Activated T-helper 17 cell treated with anti-CD3 and anti-CD28 coated beads, Interleukin-2, amount 50 U/mL, for 72 hours (primary cell): ENCODE measurements at places on chromosomes 5 and 9. TPM values are rescaled to one million over a fixed set of nuclear protein-coding genes. Genes with fewer than 3 reads are reported as not detected.

Gene TNC
- not detected for total RNA-seq

Gene PCDHB5
- total RNA-seq = not detected

Gene C5orf46
- total RNA-seq = not detected

Gene RUSC2
- total RNA-seq = 1.3 TPM

Gene CNTNAP3
- total RNA-seq = not detected

Gene WDR38
- not detected for total RNA-seq

Gene DOCK2
- 229 TPM for total RNA-seq

Gene LCN15
- total RNA-seq = not detected

Gene ABCA2
- 43.0 TPM for total RNA-seq

Gene ACOT12
- total RNA-seq = not detected

Gene PAPPA
- total RNA-seq = 0.26 TPM

Gene TAF11L10
- total RNA-seq = not detected

Gene CKMT2
- not detected for total RNA-seq

Gene STRBP
- total RNA-seq = 42.5 TPM

Gene MAMDC2
- total RNA-seq = not detected

Gene FREM1
- 0.45 TPM for total RNA-seq

Gene SET
- 598 TPM for total RNA-seq

Gene SPATA31E1
- total RNA-seq = not detected

Gene ASS1
- total RNA-seq = 0.69 TPM

Gene PCDHGA6
- total RNA-seq = 0.40 TPM

Gene BTNL8
- not detected for total RNA-seq

Gene DMGDH
- 0.42 TPM for total RNA-seq

Gene S1PR3
- total RNA-seq = not detected

Gene C7
- not detected for total RNA-seq

Gene SLC46A2
- not detected for total RNA-seq

Gene FOXI1
- total RNA-seq = not detected

Gene SPOCK1
- total RNA-seq = not detected

Gene SPAAR
- not detected for total RNA-seq

Gene DNM1
- 0.84 TPM for total RNA-seq

Gene PDE6A
- total RNA-seq = not detected

Gene TGFBR1
- 56.3 TPM for total RNA-seq

Gene ENHO
- total RNA-seq = not detected

Gene HEMGN
- total RNA-seq = 1.2 TPM

Gene ZFP2
- 0.26 TPM for total RNA-seq
